ENCODE measurements at places on chromosomes 2 and 18. TPM values are rescaled to one million over a fixed set of nuclear protein-coding genes. Genes with fewer than 3 reads are reported as not detected.

FBXO36 gene
- total RNA-seq, result 4.4 TPM

IGFBP2 gene
- total RNA-seq, result 117 TPM

PPP1R1C gene
- total RNA-seq, result not detected

MYOM1 gene
- total RNA-seq, result 2.6 TPM

UBE2E3 gene
- total RNA-seq, result 56.8 TPM

DNA sequence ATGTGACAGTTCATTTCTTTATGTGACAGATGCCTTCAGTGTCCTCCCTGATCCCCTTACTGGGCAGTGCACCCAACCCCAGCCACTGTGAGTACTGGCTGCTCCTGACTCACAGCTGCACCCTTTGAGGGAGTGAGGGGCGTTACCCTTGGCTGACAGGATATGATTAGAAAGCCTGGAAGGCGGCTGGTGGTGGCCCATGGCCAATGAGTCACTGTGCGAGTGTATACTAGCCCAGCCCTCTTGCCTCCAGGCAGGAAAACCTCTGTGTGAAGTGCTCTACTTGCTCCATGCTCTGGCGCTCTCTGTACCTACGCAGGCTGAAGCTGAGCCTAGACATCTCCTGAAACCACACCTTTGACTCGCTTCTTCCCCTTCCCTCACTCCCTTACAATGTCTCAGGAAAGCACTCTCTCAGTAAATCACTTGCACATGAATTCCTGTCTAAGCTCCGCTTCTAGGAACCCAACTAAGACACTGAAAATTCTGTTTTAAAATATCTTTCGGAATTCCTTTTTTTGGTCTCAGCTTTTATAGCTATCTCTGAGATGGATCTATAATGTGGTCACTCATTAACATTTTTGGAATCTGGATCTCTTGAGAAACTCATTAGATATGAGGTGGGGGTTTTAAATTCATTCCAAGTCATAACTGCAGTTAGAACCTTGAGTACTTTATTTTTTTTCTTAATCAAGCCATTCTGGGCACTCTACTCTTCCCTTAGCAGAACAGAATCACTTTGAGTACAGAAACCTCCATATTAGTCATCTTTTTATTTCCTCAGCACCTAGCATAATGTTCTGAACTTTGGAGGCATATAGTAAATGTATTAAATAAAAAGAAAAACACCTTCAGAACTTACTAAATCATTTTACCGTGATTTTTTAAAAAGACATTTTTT lies 25.3 kb upstream of the STAM2 start:
- no peak overlapping the region for H3K27ac ChIP-seq
- no peaks in the 10 kb centered on the region for H3K4me1 ChIP-seq
- peak; percentile 54 for DNase-seq
- no peak overlapping the region for H3K4me3 ChIP-seq
- no peaks in the 10 kb centered on the region for H3K36me3 ChIP-seq

DNA sequence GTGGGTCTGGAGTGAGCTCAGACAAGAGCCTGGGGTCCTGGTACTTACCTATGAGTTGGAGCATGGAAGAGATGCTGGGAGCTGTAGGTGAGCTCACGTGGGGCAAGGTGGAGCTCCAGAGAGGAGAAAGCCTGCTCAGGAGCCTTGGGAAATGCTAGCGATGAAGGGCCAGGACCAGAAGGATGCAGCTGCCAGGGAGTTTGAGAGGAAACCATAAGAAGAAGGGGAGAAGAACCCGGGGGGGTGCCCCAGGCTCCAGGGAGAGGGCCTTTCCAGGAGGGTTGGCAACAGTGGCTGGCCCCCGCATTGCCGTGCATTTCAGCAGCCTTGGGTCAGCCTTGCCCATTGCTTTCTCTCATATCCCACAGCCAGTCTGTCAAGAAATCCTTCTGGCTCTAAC lies 268.7 kb downstream of the GLI2 start:
- H3K36me3 ChIP-seq, result no peaks in the 10 kb centered on the region
- H3K27me3 ChIP-seq, result no peaks in the 10 kb centered on the region
- H3K4me3 ChIP-seq, result no peak overlapping the region
- DNase-seq, result no peak
- peaks cover 3% of the 10 kb centered on the region for H3K4me1 ChIP-seq
- H3K27ac ChIP-seq, result no peak overlapping the region

- DNase-seq, result no peak
- no peaks in the 10 kb centered on the region for H3K36me3 ChIP-seq
- H3K4me3 ChIP-seq, result no peak overlapping the region
- no peaks in the 10 kb centered on the region for H3K27me3 ChIP-seq
- no peak overlapping the region for H3K27ac ChIP-seq
Observed at GRCh38 chr2:130241041-130241707, 42.9 kb upstream of the TUBA3E start.

- no peak overlapping the region for H3K4me3 ChIP-seq
- no peak for DNase-seq
- H3K4me1 ChIP-seq, result no peaks in the 10 kb centered on the region
Observed at GRCh38 chr2:134739236-134739878, 20.6 kb upstream of the TMEM163 start.

DNA sequence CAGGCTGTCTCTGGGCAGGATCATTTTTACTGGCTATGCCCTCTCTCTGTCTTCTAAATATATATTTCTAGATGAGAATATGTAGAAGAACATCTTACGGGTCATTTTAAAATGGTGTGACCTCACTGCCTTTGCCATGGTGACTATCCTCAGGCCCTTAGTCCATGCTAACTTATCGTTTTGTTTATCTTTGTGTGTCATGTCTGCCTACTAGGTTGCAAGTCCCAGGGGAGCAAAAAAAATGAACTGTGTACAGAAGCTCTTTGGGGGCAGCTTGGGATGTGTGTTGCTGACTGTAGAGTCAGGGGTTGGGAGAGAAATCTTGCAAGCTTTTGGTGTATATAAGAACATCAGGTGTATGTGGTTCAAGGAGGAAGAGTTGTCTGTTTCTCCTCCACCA lies 11.0 kb downstream of the CPSF3 start:
- DNase-seq, result no peak
- no peaks in the 10 kb centered on the region for H3K4me1 ChIP-seq
- H3K36me3 ChIP-seq, result no peaks in the 10 kb centered on the region
- H3K27me3 ChIP-seq, result no peaks in the 10 kb centered on the region
- H3K27ac ChIP-seq, result no peak overlapping the region

DNA sequence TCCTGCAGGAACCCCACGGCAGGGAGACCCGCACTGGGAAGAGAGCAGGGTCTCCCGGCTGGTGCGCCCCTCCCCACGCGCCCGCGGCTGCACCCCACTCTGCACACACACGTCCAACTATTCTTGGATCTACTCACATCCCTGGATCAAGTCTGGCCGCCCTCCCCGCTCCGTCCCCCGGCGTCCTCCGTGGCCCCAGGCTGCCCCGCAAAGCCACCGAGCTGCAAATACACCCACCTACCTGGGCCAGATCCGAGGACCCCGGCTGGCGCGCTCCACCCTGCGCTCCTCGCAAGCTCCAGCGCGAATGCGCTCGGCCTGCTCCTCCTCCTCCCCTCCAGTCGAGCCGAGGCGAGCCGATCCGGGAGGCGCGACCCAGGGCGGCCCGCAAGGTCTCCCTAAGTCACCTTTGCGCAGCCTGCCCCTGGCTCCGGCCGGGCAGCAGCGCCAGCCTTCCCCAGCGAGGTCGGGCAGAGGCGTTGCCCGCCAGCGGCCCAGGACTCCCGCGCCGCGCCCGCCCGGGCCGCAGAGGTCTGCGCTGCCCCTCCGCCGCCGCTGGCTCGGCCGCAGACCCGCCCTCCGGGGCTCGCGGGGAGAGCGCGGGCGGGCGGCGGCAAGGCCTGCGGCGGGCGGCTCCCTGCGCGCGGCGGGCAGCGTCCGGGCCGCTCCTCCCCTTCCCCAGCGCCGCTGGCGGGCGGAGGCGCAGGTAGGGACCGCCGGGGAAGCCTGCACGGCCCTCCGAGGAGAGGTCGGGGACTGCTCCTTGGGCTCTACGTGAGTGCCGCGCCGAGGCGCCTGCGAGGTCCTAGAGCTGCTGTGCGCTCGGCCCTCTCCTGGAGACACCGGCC lies 126.0 kb downstream of the OSBPL1A start:
- peaks cover 1% of the 10 kb centered on the region for H3K4me1 ChIP-seq
- DNase-seq, result peak; percentile 70
- no peaks in the 10 kb centered on the region for H3K27me3 ChIP-seq
- peak overlapping the region; percentile 94 for H3K27ac ChIP-seq
- peak overlapping the region; percentile 57 for H3K4me3 ChIP-seq
- H3K36me3 ChIP-seq, result no peaks in the 10 kb centered on the region

DNA sequence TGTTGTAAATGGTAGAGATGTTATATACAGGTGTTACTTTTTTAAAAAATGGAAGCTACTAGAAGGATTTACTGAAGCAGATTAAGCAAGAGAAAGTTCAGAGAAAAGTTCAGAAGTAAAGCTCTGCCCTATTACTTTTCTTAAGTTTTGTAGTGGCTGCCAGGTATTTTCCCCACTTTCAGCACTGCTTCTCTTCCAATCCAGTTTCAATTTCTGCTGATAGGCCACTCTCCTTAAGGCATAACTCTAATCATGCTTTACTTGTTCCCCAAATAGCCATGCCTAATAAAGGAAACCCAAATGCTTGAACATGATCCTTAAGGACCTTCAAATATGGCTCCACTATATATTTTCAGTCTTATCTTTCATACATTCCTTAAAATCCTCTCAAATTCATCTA lies 880.8 kb upstream of the CDH2 start:
- H3K27ac ChIP-seq, result no peak overlapping the region

DNA sequence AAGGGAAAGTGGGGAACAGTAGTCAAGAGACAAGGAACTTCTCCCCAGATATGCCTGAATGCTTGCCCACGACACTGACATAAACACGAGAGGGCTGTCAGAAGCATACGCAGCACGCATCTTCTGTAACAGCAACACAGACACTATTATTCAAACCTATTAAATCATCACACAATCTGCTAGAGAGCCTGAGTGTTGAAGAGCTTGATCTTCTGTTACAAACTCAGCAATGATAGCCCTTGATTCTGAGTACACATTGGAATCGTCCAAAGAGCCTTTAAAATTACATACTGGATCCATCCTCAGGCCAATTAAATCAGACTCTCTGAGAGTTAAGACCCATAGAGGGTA lies 111.6 kb downstream of the ZNF521 start:
- H3K27me3 ChIP-seq, result no peaks in the 10 kb centered on the region
- H3K4me3 ChIP-seq, result no peak overlapping the region
- H3K4me1 ChIP-seq, result peaks cover 3% of the 10 kb centered on the region
- no peak overlapping the region for H3K27ac ChIP-seq

DNA sequence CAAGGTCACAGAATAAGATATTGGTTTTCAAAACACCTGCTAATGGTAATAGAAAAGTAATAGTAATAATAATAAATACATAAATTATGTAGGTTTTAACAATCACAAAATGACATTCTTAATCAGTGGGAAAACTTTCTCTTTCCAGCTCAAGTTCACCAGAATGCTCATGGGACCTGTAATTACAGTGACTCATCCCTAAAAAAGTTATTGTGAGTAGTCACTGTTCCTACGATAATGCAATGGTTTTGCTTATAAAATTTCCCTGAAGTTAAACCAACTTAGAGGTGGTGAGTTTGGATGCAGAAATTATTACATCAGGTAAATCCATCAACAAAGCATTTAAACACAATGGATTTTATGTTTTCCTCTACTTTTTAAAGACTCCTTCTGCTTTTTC lies 502.3 kb downstream of the PID1 start:
- DNase-seq, result no peak
- no peak overlapping the region for H3K4me3 ChIP-seq
- H3K27ac ChIP-seq, result no peak overlapping the region
- no peaks in the 10 kb centered on the region for H3K27me3 ChIP-seq
- no peaks in the 10 kb centered on the region for H3K36me3 ChIP-seq
- peaks cover 3% of the 10 kb centered on the region for H3K4me1 ChIP-seq

DNA sequence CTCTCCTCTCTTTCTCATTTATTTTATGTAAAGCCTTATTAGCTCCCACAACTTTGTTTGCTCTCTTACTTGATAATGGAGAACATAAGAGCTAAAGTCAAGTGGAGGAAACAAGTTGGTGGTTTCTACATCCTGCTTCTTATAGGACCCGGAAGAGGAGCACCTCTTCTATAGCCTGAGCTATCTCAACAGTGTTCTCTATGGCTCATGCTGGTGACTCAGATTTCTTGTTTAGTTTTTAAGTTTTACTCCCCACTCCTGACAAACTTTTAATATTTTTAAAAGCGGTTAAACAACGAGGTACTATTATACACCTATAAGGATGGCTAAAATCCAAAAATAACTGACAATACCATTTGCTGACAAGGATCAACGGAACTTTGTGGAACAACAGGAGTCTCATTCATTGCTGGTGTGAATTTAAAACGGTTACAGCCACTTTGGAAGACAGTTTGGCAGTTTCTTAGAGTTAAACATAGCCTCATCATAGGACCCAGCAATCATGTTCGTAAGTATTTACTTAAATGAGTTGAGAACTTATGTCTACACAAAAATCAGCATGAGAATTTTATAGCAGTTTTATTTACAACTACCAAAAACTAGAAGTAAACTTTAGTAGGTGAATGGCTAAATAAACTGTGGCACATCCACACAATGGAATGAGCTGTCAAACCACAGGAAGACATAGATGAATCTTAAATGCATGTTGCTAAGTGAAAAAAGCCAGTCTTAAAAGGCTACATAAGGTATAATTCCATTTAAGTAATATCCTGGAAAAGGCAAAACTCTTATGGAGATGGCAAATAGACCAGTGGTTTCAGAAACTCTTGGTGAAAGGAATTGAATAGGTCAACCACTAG lies 12.7 kb upstream of the CDC42EP3 start:
- no peaks in the 10 kb centered on the region for H3K27me3 ChIP-seq
- H3K27ac ChIP-seq, result no peak overlapping the region
- H3K4me1 ChIP-seq, result peaks cover 3% of the 10 kb centered on the region
- DNase-seq, result no peak

DNA sequence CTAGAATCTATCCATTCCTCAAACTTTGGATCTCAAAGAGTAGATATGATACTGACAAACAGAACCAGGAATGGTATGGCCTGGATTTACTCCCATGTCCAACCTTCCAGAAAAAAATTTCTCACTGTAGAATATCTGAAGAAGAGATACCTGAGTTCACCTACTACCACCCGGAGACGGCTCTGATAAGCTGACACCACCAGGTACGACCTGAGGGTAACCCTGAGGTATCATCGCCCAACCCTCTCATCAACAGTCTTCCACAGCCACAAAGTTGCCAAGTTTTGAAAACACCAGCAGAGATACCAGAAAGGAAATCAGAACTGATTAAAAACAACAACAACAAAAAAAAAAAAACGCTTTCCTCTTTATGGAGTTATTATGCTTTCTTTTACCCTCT lies 102.9 kb downstream of the LRP2 start:
- no peaks in the 10 kb centered on the region for H3K36me3 ChIP-seq
- H3K27ac ChIP-seq, result no peak overlapping the region
- DNase-seq, result no peak
- no peaks in the 10 kb centered on the region for H3K4me1 ChIP-seq
- H3K4me3 ChIP-seq, result no peak overlapping the region
- no peaks in the 10 kb centered on the region for H3K27me3 ChIP-seq

Data from ovary (tissue), 10 donors.